ENCODE measurements at places on chromosomes 16 and 17.

GRCh38 chr17:49288388-49288787 lies 57.8 kb upstream of the PHOSPHO1 start:
- DNase-seq: no peak

- DNase-seq: no peak
Observed at GRCh38 chr17:78872486-78872885, 30.5 kb downstream of the CEP295NL start.

- DNase-seq: no peak
Observed at GRCh38 chr17:82407255-82407654, 10.9 kb upstream of the HEXD start.

DNA sequence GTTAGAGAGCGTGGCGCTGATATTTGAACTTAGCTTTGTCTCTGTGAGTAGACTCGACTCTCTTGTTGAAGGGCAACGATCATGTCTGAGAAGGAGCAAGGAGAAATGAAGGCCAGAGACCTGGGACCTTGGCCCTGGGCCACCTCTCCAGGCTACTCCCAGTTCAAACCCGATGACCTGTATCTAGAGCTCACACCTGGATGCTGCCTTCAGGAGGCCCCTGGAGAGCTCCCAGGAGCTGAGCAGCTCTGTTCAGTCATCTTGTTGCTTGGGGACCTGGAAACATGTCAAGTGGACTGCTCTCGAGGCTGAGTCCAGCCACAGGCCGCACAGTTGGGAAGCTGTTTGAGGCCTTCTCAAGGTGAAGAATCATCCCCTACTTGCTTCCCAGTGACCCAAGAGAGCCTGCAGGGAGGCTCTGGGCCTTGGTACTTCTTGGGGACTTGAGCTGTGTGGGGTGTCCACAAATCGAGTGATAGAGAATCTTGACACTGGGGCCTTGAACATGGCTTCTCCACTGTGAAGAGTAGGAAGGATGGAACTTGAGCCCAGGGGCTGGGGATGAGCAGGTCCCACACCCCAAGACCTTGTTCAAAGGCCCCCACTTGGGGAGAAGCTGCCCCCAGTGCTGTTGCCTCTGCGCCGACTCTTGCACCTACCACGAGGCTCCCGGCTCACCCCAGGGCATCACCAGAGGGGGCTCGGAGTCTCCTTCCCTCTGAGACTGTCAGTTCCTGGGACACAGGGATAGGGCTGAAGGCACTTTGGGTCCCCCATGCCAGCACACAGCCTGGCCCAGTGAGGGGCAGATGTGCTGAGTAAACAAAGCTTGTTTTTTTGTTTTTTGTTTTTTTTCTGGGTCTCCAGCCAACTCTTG lies 112.1 kb downstream of the IRX5 start:
- no peak for DNase-seq

- no peak for DNase-seq
Observed at GRCh38 chr17:70752966-70753467, 583.7 kb downstream of the KCNJ2 start.

DNA sequence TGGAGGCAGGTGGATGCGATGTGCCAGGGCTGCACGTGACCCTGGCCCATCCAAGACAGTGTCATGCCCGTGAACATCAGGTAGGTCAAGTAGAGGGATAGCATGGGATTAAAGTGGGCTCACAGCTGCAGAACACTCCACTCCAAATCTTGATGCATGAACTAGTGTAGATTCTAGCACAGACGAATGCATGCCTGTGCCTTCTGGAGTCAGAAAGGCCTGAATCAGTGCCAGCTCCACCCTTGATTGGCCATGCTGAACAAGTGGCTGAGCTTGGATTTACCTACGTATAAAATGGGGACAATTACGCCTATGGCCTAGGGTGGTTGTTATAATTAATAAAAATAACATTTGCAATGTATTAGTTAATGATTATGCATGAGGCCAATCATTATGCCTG lies 10.6 kb downstream of the IRX3 start:
- DNase-seq: no peak

DNA sequence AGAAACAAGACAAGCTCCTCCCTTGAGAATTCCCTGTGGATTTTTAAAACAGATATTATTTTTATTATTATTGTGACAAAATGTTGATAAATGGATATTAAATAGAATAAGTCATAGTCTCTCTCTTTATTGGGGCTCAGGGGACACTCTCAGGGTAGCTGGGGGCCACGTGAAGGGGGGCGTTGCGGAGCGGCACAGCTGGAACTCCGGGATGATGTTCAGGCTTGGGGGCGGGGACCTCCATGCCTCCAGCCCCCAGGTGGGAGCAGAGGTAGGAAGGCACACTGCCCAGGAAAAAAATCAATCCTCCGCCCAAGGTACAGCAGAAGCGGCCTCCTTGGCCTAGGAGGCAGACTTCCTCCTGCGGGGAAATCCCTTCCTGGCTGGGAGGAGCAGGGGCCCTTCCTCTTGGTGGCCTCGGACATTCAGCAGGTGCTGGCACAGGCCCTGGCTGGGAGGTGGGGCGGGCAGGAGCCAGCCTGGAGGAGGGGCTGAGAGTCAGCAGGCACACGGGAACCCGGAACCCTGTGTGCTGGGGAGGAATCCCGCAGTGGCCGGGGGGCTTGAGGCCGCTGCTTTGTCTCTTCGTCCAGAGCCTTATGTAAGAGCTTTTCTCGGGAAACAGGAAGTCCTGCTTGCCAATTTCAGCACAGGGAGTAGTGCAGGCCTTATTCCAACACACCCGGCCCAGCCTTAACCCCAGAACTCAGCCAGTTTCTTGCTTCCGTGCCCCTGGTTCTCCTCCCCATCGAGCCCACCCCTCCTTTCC lies 591 bp upstream of the TNFSF13 start:
- no peak for DNase-seq

DNA sequence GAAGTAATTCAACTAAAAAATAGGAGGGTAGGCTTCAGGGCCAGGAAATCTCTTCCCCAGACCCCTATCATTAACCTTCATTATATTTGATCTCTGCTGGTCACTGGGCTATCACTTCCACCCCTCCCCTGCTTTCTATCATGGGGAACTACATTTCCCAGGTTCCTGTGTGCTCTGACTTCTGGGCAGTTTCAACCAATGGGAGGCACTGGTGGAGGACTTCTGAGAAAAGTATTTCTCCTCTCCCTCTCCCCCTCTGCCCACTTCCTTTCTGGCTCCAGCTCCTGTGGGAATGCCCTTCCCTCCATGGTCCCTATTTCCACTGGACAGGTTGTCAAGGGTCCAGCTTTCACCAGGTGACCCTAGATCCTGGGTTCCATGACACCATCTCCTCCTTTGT lies 364.4 kb downstream of the C16orf95 start:
- DNase-seq: no peak

DNA sequence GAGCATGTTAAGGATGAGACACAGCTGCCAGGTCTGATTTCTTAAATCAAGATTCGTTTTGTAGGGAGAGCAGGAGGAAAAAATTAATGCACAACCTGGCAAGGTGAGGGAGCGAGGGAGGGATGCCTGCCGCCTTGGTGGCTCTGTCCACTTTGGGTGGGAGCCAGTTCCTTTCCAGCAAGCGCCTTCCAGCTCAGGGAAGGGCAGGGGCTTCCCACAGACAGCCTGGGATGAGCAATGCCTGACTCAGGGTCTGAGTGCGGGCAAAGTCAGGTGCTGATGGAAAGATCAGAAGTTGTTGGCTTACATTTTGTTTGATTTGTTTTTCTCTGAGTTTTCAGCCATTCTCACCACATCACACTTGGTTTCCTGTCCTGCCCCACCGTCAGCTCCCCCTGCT lies 220.7 kb downstream of the ENGASE start:
- DNase-seq: no peak

DNA sequence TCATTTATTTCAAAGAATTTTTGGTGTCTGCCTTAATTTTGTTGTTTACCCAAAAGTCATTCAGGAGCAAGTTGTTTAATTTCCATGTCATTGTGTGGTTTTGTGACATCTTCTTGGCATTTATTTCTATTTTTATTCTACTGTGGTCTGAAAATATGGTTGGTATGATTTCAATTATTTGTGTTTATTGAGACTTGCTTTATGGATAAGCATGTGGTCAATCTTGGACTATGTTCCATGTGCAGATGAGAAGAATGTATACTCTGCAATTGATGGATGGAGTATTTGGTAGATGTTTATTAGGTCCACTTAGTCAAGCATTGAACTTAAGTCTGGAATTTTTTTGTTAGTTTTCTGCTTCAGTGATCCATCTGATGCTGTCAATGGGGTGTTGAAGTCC lies 383.0 kb downstream of the PMP22 start:
- no peak for DNase-seq

DNA sequence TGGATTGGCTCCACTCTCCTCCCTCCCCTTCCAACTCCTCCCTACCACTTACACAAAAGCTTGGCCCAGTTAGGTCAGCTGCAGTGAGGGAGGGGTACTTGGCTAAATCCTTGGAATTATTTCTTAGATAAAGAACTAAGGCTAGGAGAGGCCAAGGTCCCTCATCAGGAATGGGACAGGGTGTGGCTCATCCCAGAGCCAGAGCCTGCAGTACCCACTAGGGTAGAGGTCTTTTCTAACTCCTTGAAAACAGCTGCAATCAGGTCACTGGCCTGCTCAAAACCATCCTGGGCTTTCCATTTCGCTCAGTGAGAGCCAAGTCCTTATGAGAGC lies 1.9 kb upstream of the SLC46A1 start:
- DNase-seq: no peak

DNA sequence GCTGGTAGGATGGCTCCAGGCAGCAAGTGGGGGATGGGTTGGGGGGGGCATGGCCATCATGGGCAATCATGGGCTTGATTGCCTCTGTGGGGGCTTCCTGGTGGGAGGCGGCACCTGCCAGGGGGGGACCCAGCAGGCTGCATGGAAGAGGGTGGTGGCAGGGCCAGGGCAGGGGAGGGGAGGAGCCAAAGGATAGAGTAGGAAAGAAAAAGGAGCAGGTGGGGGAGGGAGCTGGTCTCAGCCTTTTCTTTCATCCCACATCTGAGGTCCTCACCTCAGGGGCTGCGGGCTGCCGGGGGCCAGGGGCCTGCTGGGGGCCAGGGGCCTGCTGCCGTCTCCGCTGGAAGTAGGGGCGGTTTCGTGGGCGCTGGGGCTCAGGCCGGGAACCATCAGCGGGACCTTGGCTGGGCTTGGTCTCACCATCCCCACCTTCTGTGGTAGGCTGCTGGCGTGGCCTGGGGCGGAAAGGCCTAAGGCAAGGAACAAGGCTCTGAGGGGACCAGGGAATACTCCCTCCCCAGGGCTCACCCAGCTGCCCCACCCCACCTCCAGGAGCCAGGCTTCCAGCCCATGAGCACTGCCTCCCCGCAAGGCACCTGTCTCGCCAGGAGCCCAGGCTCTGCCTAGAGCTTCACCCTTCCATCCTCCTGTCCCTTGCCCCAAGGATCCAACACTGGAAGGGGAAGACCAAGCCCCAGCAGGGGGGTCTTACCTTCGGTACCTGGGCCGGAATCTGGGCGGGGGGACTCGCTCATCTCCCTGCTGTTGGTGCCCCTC lies 5.0 kb downstream of the YBX2 start:
- DNase-seq: no peak

GRCh38 chr16:53922807-53923571 lies 219.0 kb downstream of the FTO start:
- DNase-seq: no peak

DNA sequence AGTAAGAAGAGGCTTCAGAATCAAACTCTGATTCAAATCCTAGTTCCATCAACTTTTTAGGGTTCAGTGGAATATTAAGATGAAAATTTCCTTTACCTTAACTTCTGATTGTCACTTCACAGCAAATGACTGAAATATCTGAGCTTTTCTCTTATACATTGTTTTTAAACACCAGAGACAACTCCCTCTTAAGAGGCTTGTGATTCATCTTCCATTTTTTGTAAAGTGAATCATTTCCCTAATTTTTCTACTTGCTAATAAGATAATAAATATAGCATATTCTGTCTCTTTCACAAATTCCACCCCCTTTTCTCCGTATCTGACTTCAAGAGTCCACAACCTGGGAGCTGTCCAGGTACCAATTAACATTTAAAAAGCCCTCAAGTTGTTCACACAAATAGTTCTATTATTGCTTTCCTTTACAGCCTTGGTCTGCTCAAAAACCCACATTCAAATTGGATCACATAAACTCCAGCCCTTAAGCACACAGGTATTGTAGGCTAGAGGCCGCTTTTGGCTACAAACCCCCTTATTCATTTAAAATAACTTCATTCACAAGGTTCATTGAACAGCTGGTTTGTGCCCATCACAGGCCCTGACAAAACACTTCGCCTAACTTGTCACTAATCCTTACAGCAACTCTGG lies 14.1 kb upstream of the UTP6 start:
- no peak for DNase-seq

DNA sequence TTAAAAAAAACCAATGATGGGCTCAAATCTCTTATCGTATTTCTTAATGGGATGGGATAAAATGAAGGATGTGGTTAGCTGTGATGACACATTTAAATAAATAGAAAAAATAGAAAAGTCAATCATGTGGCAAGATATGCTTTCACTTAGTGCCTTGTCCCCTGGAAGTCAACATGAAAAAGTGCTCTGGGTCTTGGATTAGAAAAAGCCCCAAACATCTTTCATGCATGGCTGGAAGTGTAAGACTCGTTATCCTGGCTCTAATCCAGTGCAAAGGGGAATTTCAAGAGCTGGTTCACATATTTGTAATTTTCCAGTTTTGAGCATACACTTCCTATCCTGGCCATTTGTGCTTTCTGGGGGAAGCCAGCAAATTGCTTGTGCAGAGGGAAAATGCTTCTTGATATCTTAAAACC lies 160.9 kb downstream of the MAP2K6 start:
- no peak for DNase-seq

DNA sequence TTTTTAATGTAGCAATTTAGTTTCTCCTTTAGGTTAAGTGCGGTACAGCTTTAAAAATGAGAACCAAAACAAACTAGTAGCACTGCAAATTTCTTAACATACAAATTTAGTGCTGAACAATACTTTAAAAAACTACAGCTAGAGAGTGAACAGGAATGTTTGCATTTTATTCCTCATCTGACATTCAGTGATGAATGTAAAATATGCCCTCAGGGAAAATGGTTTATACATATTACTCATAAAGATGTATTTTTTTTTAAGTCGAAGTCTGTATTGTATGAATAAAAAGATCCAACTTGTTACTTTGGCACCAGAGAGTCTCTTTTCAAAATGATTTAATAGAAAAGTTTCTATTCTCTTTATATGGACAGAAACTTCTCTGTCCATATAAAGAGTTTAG lies 96.8 kb downstream of the BRIP1 start:
- DNase-seq: no peak

GRCh38 chr17:36066365-36066985 lies 2.4 kb downstream of the CCL18 start:
- no peak for DNase-seq

- peak; percentile 80 for DNase-seq
Observed at GRCh38 chr16:57045694-57046381, 46.5 kb upstream of the CPNE2 start.
